ENCODE measurements at places on chromosomes 5 and 9. TPM values are rescaled to one million over a fixed set of nuclear protein-coding genes. Genes with fewer than 3 reads are reported as not detected.

The SLC25A2 gene
- not detected for total RNA-seq

The ADAMTSL1 gene
- total RNA-seq, result 49.4 TPM

The MAN1B1 gene
- total RNA-seq, result 97.3 TPM

DNA sequence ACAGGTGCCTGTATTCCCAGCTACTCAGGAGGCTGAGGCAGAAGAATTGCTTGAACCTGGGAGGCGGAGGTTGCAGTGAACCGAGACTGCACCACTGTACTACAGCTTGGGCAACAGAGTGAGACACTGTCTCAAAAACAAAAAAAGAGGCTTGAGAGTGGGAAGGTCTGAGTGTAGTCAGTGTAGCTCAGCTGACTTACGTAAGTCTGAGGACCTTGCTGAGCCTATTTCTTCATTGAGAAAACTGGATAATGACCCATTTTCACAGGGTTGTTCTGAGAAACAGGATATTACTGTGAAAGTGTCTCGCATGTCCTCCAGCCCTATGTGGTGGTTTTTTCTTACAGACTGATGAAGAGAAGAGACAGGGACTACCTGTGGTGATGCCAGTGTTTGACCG is 66.7 kb downstream of the WDR41 start:
- no peak overlapping the region for H3K4me3 ChIP-seq
- peaks cover 8% of the 10 kb centered on the region for H3K27me3 ChIP-seq
- H3K27ac ChIP-seq, result no peak overlapping the region
- DNase-seq, result no peak

GRCh38 chr5:10762776-10763500 is 1.9 kb upstream of the DAP start:
- peak overlapping the region; percentile 79 for H3K27ac ChIP-seq
- H3K27me3 ChIP-seq, result peaks cover 2% of the 10 kb centered on the region
- peaks cover 29% of the 10 kb centered on the region for H3K36me3 ChIP-seq
- peaks cover 35% of the 10 kb centered on the region for H3K4me1 ChIP-seq

GRCh38 chr5:169581580-169582227 is 1.9 kb upstream of the SPDL1 start:
- peaks cover 6% of the 10 kb centered on the region for H3K27me3 ChIP-seq
- peak; percentile 62 for DNase-seq
- H3K36me3 ChIP-seq, result peaks cover 30% of the 10 kb centered on the region
- no peak overlapping the region for H3K4me3 ChIP-seq
- H3K4me1 ChIP-seq, result peaks cover 62% of the 10 kb centered on the region

- peaks cover 23% of the 10 kb centered on the region for H3K36me3 ChIP-seq
- H3K4me1 ChIP-seq, result no peaks in the 10 kb centered on the region
Measured at GRCh38 chr9:130638284-130639123, 25.9 kb upstream of the PRDM12 start.

- H3K4me3 ChIP-seq, result no peak overlapping the region
- H3K27ac ChIP-seq, result no peak overlapping the region
- no peaks in the 10 kb centered on the region for H3K27me3 ChIP-seq
- no peaks in the 10 kb centered on the region for H3K4me1 ChIP-seq
Measured at GRCh38 chr9:117189121-117189520, 225.7 kb downstream of the ASTN2 start.

GRCh38 chr9:92600462-92601261 is 64.9 kb upstream of the ECM2 start:
- peaks cover 29% of the 10 kb centered on the region for H3K4me1 ChIP-seq
- H3K4me3 ChIP-seq, result no peak overlapping the region
- no peak overlapping the region for H3K27ac ChIP-seq
- DNase-seq, result peak; percentile 11
- H3K36me3 ChIP-seq, result peaks cover 21% of the 10 kb centered on the region

DNA sequence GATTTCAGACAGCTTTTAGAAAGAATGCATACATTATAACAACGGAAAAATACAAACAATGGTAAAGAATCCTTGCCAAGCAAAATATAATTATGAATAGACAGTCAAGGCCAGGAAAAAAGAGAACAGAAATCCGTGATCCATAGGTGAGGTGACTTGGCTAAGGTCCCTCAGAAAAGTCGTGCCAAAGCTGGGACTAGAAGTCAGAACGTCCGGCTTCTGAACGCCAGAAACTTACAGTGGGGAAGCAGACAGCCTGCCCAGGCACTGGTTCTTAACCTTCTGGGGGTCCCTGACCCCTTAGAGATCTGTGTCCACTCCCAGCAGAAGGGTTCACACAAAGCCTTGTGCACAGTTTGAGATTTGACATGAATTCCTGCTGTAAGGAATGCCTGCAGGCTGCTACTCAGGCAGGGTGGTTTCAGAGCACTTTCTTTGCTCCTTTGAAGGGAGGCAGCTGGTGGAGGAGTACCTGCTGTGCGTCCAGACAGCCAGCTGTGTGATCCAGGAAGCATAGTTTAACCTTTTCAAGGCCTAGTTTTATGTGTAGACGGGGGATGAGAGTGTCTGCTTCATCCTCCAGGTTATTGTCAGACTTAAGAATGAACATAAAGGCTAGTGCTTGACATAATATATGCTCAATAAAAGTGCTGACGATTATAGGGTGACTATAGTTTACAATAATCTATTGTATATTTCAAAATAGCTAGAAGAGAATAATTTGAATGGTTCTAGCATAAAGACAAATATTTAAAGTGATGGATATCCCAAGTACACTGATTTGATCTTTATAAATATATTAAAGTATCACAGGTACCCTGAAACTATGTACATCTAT is 852 bp downstream of the ARHGEF37 start:
- DNase-seq, result no peak
- H3K36me3 ChIP-seq, result no peaks in the 10 kb centered on the region
- peaks cover 1% of the 10 kb centered on the region for H3K27me3 ChIP-seq
- peak overlapping the region; percentile 81 for H3K4me3 ChIP-seq
- H3K27ac ChIP-seq, result no peak overlapping the region
- H3K4me1 ChIP-seq, result 0 out of 2 replicates have a peak, but pooled peaks cover 16% of the 10 kb centered on the region

GRCh38 chr5:169256191-169256590 is 44.7 kb downstream of the SLIT3 start:
- no peaks in the 10 kb centered on the region for H3K36me3 ChIP-seq
- no peak overlapping the region for H3K4me3 ChIP-seq
- peaks cover 2% of the 10 kb centered on the region for H3K27me3 ChIP-seq
- DNase-seq, result no peak
- H3K4me1 ChIP-seq, result peaks cover 11% of the 10 kb centered on the region

GRCh38 chr9:6054280-6055099 is 39.1 kb upstream of the RANBP6 start:
- H3K4me3 ChIP-seq, result no peak overlapping the region
- H3K36me3 ChIP-seq, result no peaks in the 10 kb centered on the region
- H3K4me1 ChIP-seq, result peaks cover 10% of the 10 kb centered on the region
- DNase-seq, result peak; percentile 58
- H3K27me3 ChIP-seq, result no peaks in the 10 kb centered on the region

All from HFFc6 (cell line).